ENCODE measurements at places on chromosomes 1 and 21. TPM values are rescaled to one million over a fixed set of nuclear protein-coding genes. Genes with fewer than 3 reads are reported as not detected.

DNA sequence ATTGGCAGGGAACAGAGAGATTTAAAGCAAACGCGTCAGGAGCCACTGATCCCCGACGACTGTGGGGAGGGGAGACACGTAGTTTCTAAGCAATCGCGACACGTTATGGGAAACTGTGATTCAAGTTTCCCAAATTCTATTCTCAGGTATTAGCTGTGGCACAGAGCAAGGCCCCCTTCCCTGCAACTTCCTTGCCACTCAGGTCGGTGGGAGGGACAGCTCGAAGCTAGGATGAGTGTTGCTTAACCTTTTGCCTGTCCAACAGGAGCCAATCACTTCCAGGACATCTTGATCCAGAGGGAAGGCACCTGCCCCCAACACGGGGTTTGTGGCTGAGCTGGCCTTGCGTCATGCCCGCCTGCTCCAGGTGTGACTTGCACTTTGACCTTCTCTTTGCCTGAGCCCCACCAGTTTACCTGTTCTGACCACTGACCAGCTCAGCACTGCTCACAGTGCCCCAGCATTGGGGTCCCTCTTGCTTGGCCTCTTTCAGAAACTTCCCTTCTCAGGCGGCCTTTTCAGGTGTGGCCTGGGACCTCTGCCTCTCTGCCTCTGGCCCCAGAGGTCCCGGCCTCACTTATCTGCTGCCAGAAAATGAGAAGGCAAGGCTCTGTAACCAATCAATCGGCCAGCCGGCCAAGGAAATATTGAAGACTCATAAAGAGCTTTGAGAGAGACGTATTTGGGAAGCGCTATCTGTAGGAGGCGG lies 24.6 kb downstream of the TEX35 start:
- DNase-seq: no peak

- DNase-seq: no peak
Measured at GRCh38 chr21:36511484-36512220, 31.7 kb upstream of the CLDN14 start.

- no peak for DNase-seq
Measured at GRCh38 chr1:37822906-37823815, 15.2 kb upstream of the YRDC start.

DNA sequence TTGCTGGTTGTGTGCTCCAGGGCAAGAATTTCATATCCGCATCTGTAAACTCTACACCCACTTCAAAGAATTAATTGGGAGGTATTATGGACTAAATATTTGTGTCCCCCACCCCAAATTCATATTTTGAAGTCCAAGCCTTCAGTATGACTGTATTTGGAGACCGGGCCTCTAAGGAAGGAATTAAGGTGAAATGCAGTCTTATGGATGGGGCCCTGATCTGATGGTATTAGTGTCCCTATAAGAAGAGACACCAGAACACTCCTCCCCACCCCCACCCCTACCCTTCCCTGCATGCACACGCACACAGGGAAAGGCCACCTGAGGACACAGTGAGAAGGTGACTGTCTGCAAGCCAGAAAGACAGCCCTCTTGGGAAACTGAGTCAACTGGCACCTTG lies 332.4 kb downstream of the RPS6KC1 start:
- DNase-seq: no peak

DNA sequence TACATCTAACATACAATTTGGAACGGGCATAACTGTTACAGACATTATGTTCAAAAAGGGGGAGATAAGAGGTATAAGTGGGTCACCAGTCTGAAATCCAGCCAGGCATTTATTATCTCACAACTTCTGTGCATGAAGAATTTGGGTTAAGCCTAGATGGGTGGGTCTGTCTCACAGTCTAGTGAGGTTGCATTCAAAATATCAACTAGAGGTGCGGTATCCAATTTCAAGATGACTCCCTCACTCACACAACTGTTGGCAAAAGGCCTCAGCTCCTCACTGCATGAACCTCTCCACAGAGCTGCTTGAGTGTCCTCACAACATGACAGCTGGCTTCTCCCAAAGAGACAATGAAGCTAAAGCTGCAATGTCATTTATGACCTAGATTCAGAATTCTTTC lies 4.7 kb downstream of the AUNIP start:
- DNase-seq: no peak

LY9 gene
- total RNA-seq: not detected

GRCh38 chr1:74065081-74065480 lies 132.9 kb downstream of the LRRIQ3 start:
- no peak for DNase-seq

LAMB3 gene
- total RNA-seq: 2.8 TPM

CBS gene
- total RNA-seq: 5.9 TPM

- DNase-seq: no peak
Measured at GRCh38 chr1:94416901-94417727, 1.1 kb upstream of the ABCD3 start.

APOBEC4 gene
- not detected for total RNA-seq

All from heart left ventricle (tissue), 16 donors.